ENCODE measurements at places on chromosomes 5 and 9.

- no peak for DNase-seq
These were observed 45.0 kb upstream of the POMT1 start for GRCh38 chr9:131457746-131458145.

- DNase-seq = no peak
These were observed 15.0 kb downstream of the GFPT2 start for GRCh38 chr5:180338001-180338707.

- DNase-seq = no peak
These were observed 257.4 kb downstream of the ENC1 start for GRCh38 chr5:74382987-74383593.

DNA sequence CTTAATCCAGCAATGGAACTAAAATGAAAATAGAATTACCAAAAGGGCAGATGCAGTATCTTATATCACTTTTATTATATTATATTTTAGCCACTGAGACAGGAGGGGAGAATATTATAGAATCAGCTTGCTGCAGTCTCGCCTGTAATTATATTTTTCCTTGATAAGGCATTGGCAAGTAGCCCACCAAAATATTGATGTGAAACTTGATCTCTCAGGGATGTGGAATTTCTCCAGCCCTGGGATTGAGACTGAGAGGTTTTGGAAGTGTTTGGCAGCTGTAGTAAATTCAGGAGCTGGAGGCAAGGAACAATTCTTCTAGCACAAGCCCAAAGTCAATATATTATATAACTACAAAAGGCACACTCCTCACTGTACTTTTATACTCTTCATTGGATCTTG, 142.1 kb upstream of the ADAMTSL1 start:
- DNase-seq = no peak

DNA sequence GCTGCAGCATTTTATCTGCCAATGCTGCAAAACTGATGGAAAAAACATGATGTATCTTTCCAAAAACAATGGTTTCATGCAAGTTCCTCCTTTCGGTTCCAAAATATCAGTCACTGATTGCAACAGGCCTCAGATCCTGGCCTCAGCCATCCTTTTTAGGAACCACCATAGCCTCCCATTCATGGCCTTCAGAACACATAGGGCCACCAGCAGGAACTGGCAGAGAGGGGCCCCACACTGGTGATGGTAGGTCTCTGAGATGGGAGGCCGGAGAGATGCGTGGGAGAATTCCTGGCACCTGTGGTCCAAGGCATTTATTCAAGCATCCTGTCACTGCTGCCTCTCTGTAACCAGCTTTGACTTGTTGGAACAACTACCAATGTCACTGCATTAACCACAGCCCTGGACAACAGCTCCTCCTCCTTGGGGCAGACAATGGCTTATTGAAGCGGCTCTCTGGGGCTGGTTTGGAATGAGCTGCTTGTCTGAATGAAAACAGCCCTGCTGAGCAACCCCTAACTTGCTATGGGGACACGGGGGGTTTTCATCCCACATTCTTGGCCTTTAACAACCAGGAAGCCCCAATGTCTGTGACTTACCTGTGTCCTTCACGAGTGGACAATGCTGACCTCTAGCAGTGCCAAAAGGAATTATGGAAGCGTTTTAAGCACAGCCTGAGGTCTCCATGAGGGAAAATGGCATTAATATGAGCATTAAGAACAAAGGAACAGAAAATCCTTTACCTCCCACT, 108.1 kb downstream of the LHFPL2 start:
- DNase-seq = no peak

- DNase-seq = no peak
These were observed 100.9 kb upstream of the SEMA6A start for GRCh38 chr5:116675626-116675910.

- DNase-seq = no peak
These were observed 19.2 kb downstream of the ZNF354C start for GRCh38 chr5:179079165-179079987.

DNA sequence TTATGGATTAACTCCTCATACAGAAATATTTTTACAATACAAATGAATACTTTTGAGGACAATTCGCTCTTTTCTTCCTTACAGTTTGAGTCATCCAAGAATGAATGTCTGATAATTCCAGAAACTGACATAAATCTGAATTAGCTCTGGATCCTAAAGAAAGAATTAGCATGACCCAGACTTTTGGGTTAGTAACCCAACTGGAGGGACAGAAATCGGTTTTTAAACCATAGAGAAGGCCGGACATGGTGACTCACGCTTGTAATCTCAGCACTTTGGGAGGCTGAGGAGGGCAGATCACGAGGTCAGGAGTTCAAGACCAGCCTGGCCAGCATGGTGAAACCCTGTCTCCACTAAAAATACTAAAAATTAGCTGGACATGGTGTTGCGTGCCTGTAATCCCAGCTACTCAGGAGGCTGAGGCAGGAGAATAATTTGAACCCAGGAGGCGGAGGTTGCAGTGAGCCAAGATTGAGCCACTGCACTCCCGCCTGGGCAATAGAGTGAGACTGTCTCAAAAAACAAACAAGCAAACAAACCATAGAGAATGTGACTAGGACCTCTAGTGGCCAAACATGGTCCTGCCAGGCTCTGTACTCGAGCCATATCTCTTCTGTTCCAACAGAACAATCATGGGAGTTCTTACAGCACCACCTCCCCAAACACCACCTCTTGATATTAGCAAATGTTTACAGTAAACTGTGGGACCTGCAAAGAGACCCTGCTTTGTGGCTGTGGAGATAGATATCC, 44.8 kb downstream of the LURAP1L start:
- DNase-seq = no peak

- DNase-seq = no peak
These were observed 15.3 kb downstream of the NR2F1 start for GRCh38 chr5:93598091-93599000.

GRCh38 chr5:158928404-158928803, 171.3 kb downstream of the EBF1 start:
- DNase-seq = no peak

DNA sequence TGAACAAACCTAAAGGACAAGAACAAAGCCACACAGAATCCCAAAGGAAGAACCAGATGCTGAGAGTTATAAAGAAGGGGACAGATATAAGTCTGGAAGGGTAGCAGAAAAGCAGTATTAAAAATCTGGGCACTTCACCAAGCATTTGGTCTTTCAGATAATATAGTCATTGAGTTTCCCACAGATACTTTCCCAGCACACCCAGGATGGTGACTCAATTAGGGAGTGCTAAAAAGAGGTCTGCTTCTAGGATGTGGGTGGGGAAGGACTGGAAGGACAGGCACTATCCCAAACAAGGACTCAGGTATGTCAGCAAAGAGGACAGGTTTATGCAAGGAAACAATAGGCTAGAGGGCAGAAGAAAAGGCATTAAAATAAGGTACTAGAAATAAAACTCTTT, 59.3 kb downstream of the DIAPH1 start:
- no peak for DNase-seq

DNA sequence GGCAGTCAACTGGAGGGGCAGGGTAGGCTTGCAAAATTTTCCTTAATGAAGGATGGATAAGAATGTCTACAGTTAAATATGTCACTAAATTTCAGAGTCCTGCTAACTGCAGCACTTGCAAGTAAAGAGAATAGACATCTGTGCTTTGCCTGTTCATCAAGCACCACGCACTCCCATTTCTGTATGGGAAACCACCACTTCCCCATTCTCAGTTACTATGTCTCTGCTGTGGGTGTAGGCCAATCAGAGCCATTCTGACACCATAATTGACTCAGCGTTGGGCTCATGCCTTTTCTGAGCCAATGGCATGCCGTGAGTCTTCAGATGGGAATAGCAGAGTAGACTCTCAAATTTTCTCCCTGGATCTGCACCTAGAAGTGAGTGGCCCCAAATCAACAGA, 247.5 kb downstream of the GABRB2 start:
- no peak for DNase-seq

- no peak for DNase-seq
These were observed 240.2 kb upstream of the ZNF608 start for GRCh38 chr5:124986667-124987066.

DNA sequence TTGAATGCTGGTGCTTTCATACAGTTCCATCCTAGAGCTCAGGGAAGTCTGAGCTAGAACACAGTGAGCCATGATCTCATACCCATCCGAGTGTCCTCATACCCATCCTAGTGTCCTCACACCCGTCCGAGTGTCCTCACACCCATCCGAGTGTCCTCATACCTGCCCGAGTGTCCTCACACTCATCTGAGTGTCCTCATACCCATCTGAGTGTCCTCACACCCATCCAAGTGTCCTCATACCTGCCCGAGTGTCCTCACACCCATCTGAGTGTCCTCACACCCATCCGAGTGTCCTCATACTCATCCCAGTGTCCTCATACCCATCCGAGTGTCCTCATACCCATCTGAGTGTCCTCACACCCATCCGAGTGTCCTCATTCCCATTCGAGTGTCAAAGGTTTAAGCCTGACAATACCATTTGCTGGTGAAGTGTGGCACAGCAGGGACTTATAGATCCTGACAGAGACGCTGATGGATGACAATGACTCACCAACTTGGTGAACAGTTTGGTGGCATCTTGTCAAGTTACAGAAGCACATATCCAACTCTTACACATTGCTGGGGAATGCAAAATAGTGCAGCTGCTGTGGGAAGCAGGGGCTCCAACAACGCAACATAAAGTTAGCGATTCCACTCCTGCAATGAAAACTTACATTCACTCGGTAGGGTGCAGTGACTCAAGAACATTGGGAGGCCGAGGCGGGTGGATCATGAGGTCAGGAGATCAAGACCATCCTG, 77.0 kb upstream of the COL5A1 start:
- DNase-seq = no peak

DNA sequence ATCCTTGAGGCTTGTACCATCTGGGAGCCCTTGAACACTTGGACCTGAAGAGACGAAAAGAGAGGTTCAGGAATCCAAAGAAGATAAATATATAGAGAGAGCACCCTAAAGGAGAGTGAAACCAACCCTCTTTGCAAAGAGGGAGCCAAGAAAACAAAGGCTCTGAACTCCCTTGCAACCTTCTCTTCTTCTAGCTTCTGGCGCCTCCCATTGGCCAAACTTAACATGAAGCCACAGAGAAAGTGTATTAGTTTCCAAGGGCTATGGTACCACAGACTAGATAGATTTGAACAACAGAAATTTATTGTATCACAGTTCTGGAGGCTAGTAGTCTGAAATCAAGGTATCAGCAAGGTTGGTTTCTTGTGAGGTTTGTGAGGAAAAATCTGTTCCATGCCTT, 175.1 kb downstream of the HCN1 start:
- no peak for DNase-seq

GRCh38 chr9:86549920-86550319, 195.7 kb upstream of the TUT7 start:
- DNase-seq = no peak

DNA sequence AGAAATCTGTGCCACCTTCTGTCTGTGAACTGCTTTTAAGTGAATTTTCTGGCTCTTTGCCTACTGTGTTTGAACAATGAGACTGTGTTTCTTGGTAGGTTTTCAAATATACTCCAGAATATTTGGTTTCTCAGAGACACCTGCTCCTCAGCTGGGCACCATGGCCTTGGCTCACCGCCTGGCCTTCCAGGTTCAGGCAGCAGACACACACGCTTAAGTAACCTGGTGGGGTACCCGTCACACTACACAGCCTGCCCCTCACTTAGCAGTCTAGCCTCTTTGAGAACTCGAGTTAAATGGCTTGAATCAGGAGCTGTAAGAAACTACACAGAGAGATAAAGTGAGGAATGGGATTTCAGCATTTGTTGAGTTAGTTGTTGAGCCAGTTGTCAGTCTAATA, 530.5 kb downstream of the MTRR start:
- no peak for DNase-seq

- no peak for DNase-seq
These were observed 142.9 kb downstream of the AOPEP start for GRCh38 chr9:94869415-94869843.

GRCh38 chr5:157563373-157563928, 12.1 kb downstream of the ADAM19 start:
- no peak for DNase-seq

- DNase-seq = no peak
These were observed 58.2 kb downstream of the ZNF354C start for GRCh38 chr5:179118338-179118737.

GRCh38 chr5:126847456-126847820, 70.5 kb downstream of the LMNB1 start:
- DNase-seq = no peak

- DNase-seq = no peak
These were observed 288.7 kb downstream of the FBXL17 start for GRCh38 chr5:108093186-108093585.

GRCh38 chr9:134297083-134297410, 29.2 kb upstream of the RXRA start:
- DNase-seq = no peak

GRCh38 chr5:89435347-89435746, 552.4 kb upstream of the MEF2C start:
- no peak for DNase-seq

DNA sequence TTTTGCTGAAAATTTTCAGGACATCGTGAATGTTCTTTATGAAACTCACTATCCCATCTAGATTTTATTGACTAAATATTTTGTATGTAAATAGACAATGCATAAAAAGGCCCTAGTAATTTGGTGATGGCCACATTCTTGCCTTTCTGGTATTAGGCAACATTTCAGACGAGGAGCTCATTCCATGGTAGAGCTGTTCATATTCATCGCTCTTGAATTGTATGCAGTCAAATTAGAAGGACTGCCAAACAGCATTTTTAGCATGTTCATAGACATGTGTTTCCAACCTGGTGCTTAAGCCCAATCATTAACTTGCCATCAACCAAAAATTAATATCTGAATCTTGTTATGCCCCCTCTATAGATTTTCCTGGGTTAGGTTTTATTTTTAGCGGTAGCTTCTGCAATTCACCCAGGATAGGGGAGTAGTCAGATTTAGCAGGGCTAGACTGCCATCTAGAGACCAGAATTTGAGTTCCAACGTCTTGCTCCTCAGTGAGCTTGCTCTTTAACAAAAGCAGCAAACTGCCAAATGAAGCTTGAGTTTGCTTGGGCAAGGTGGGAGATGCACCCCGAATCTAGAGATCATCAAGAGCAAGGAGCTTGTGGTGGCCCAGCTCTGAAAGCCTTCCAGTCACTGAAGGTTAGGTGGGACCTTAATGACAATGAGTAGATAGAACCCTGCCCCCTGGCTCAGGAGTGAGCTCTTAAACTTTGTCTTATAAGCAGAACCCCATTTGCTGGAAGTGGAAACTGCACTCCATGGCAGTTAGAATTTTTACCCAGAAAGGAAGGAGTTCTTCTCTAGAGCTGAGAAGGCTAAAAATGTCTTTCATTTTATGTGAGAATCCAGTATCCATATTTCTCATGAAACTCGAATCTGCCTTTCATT, 456.2 kb downstream of the RASEF start:
- DNase-seq = no peak

- DNase-seq = no peak
These were observed 217.6 kb downstream of the ZNF608 start for GRCh38 chr5:124528838-124529237.
